ENCODE measurements at places on chromosomes 2 and 18.

- DNase-seq: no peak
Observed at GRCh38 chr18:37964885-37965571, 399.4 kb upstream of the CELF4 start.

DNA sequence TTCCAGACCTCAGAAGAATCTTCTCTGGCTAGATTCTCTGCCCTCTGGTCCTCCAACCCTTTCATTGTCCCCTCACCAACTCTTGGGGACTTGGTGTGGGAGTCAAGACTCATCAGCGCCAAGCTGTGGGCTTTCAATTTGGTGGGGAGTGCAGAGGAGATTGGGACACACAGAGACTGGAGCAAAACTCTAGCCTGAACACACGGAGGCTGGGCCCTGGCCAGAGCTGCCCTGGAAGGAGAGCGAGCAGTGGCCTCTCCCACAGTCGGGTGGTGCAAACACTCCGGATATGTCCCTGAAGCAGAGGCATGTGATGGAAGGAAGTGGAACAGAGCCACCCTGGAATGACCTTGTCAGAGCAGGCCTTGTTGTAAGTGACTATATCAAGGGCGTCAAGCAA, 8.7 kb upstream of the SOX11 start:
- no peak for DNase-seq

GRCh38 chr2:201008296-201008829, 44.9 kb upstream of the ORC2 start:
- DNase-seq: no peak

GRCh38 chr2:29698216-29698615, 223.2 kb downstream of the ALK start:
- DNase-seq: no peak

GRCh38 chr2:234355808-234356365, 141.0 kb downstream of the ARL4C start:
- DNase-seq: no peak

DNA sequence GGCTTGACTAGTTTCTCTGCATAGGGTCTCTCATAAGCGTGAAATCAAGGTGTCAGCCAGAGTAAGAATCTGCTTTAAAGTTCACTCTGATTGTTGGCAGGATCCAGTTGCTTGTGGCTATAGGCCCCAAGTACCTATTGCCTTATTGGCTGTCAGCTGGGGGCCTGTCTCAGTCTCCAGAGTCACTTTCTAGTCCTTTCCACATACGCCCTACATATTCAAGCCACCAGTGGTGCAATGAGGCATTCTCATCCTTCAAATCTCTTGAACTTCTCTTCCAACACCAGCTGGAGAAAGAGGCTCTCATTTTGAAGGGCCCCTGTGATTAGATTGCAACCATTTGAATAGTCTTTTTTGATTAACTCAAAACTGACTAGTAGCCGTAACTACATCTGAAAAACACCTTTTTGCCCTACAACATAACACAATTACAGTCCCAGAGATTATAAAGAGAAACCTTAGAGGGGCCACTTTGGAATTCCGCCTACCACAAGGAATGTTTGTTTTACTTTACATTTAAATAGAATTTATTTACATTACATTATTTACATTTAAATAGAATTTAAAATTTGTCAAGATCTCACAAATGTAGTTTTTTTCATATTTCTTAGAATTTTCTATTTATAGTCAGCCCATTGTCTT, 520.1 kb downstream of the DSC3 start:
- no peak for DNase-seq

DNA sequence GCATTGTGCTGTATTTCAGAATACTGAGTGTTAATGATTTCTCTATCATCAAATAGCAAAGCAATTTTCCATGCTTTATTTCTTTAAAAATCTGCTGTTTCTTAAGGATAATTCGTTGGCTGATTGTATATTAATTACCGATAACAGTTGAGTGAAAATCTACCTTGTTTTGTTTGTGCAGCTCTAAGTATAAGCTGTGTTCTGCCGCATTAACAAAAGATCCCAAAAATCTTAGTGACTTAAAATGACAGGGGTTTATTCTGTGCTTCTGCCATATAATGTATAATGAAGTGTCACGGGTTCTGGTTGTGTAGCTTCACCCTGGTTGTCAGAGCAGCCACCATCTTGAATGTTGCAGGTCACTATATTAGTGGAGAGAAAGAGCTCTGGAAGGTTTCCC, 196.1 kb downstream of the ACTR3 start:
- no peak for DNase-seq
